Fibroblast of upper back skin (primary cell): ENCODE measurements at places on chromosomes 1 and 21.

DNA sequence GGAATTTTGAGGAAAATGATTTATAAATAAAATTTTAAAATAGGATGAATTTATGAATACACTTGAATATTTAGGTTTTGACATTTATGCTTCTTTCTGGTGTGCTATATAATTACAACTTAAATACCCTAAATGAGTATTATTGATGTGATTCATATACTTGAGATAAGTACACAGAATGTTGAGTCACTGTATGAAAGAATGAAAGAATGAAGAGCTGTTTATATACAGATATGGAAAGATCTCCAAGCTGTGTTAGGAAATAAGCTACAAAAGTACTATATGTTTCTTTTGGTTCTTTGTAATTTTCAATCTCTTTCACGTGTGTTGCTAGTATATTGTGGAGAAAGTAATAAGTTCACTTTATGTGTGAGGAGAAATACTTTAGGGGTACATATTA lies 147.2 kb downstream of the RASAL2 start:
- DNase-seq: peak; percentile 38

- DNase-seq: no peak
Measured at GRCh38 chr1:19034721-19035120, 78.2 kb upstream of the IFFO2 start.

DNA sequence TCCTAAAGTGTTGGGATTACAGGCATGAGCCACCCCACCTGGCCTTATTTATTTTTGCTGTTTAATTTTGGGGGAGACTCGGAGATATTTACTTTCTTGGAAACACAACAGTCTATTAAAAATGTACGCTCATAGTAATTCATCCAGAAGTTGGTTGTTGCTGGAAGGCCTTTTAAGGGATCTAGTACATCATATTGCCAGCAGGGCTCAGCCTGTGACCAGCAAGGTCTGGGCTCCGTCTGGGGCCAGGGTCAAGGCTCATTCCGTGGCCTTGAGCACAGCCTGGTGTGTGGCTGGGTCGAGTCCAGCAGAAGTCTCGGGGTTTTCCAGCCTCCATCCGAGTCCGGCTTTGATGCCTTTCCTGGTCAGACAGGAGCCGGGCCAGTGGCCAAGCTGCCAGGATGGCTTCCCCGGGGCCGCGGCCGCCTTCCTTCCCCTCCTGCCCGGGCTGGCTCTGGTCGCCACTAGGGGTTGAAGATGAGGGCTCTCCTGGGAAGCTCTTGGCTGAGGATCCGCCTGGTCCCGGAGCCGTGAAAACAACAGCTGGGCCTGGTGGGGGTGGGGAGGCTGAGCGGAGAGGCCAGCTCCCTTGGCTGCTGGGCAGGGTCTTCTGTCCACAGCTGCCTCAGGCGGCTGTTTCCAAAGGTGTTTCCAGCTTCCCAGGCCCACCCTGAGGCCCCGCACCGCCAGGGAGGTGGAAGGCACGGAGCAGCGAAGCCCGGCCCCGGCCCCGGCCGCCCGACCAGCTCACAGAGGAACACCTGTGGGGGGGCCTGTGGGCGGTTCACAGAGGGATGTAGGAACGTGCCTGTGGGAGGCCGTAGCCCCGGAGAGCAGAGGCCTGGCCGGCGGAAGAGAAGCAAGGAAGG lies 5.1 kb upstream of the VWA1 start:
- peak; percentile 72 for DNase-seq

GRCh38 chr1:165954940-165955339 lies 127.5 kb downstream of the UCK2 start:
- peak; percentile 87 for DNase-seq

DNA sequence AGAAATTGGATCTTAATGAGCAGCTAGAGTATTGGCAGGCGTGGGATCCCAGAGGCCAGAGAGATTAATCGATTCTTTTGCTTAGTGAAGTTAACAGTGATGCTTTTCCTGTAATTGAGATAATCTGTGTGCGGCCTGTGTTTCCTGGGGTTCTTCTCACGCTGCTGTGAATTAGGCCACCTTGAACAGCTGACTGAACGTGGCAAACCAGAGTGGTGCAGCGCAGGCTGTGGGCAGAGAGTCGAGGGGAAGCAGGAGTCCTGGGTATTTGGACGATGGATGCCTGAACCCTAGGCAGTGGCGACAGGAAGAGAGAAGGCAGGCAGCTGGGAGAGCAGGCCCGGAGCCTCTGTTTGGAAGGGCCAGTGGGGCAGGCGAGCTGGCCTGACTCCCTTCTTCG lies 51.7 kb downstream of the RYR2 start:
- no peak for DNase-seq

DNA sequence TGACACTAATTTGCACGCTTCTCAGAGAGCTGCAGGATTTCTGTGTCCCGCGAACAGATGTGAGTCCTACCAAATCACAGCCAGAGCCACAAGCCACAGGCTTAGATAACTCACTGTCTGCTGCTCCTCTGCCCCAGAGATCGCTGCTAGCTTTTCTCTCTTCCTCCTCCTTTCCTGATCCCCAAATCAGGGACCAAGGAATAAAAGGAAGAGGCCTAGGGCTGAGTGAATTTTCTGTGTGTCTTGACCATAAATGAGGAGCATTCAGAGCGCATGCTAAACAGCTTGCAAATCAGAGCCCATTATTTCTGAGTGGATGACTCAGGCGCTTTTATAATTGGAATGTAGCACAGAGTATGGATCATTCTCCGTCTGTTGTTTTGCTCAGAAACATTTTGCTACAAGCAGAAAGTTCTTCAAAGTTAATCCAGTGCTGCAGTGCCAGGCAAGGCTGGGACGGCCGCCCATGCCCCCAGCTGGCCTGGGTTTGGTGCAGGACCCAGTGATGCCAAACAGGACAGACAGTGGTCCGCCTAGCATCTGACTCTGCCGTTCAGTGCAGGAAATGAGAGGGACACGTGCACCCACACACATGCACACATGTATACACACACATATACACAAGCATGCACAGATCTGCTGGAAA lies 38.2 kb downstream of the KCNAB2 start:
- DNase-seq: peak; percentile 41

GRCh38 chr1:209732725-209733124 lies 23.1 kb upstream of the TRAF3IP3 start:
- DNase-seq: no peak

DNA sequence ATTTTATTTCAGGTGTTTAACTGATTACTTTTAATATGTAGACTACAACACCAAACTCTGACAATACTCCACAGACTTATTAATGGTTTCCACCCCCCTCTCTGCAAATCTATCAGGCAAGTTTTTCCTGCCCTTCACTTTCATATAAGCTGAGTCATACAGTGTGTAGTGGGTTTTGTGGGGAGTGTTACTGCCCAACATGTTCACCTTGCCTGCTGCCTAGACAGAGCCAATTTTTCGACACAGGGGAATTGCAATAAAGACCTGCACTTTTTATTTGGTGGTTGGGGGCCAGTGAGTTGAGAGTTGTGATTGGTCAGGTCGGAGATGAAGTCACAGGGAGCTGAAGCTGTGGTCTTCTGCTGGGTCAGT lies 119.7 kb downstream of the PPIAL4G start:
- no peak for DNase-seq

DNA sequence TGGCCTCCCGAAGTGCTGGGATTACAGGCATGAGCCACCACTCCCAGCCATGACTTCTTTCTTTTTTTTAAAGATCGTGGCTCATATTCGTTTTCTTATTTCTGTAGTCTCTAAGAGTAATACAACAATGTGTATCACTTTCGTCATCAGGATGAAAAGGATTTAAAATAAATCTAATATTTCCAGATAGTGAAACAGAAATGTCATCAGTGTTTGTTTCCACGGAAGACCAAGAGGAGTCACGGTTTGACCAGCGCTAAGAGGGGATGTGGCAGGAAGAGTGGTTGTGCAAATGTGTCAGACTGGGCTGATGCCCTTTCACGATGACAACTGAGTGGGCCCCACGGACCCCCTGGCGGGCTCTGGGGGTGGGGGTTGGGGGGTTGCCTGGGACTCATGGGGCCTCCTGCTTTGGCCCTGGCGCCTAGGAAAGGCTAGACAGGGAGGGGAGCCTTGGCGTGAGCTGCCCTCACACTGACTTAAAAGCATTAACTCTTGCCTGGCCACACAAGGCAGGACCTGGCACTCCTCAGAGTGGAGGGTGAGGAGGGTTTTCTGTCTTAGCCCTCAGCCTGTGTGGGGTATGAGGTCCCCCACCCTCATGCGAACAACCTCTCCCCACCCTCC lies 8.4 kb downstream of the SOX13 start:
- no peak for DNase-seq

GRCh38 chr1:44568128-44568900 lies 106.0 kb downstream of the TMEM53 start:
- no peak for DNase-seq

- no peak for DNase-seq
Measured at GRCh38 chr1:31266547-31266946, 26.9 kb upstream of the NKAIN1 start.

- DNase-seq: no peak
Measured at GRCh38 chr1:36534711-36535412, 52.1 kb upstream of the CSF3R start.

GRCh38 chr1:238451781-238452310 lies 561.1 kb upstream of the ZP4 start:
- no peak for DNase-seq

- no peak for DNase-seq
Measured at GRCh38 chr1:166032572-166033371, 134.0 kb downstream of the FAM78B start.

- DNase-seq: peak; percentile 97
Measured at GRCh38 chr1:201456499-201457309, 12.3 kb downstream of the PHLDA3 start.

DNA sequence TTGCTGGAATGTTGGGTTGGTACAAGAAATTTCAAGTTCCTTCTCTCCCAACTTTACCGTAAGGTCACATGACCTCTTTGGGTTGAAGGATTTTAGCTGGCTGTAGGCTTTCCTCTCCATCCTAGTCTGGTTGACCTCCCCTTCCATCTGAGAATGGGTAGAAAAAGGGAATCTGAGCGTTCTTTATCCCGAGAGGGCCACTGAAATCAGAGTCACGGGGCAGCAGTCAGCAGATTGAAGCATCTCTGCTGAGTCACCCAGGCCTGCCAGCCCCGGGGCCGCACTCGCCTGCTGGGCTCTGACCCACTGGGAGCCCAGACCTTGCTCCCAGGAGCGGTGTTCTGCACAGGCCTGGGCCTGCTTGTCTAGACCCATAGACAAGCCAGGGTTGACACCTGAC lies 31.0 kb downstream of the TMCC2 start:
- no peak for DNase-seq

DNA sequence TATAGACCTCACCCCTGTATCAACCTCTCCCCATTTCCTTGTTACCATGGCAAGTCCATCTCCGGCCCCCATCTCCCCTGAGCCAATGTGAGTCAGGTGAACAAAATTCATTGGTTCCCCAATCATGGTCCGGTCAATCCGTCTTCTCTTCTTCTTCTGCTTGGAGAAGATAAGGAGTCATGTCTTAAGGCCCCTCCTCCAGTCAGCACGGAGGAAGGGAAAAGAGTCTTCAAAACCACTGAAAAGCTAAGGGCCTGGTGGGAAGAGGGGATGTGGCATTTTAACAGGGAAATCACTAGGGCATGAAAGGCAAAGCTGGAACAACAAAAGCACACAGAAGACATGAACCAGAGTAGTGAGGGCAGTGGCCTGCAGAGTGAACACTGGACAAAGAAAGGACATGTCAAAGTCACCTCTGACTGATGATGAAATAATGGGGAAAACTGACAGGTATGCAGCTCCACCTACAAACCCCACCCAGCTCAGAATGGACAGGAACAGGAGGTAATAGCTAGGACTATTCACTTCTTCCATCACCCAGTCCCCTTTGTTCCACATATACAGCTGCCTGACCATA lies 4.4 kb downstream of the CDC42SE1 start:
- no peak for DNase-seq

- no peak for DNase-seq
Measured at GRCh38 chr1:233725423-233725822, 111.5 kb downstream of the KCNK1 start.

GRCh38 chr1:7019510-7019909 lies 234.3 kb downstream of the CAMTA1 start:
- no peak for DNase-seq

GRCh38 chr1:11770011-11770410 lies 8.0 kb downstream of the C1orf167 start:
- peak; percentile 7 for DNase-seq

DNA sequence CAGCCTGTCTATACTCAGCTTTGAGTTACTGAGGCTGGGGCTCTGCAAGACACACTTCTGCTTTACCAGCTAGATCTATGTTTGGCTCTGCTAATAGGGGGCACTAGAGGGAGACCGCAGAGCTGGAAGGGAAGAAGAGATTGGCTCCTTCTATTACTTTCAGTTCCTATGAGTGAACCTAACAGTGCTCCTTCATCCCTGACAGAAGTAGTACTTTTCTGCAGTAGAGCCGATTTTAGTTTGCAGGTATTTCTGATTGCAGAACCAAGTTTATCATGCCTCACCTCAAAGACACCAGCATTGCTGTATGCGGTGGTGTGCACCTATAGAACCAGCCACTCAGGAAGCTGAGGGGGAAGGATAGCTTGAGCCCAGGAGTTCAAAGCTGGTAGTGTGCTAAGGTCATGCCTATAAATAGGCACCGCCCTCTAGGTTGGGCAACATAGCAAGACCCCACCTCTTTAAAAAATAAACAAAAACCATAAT lies 5.7 kb upstream of the ZDHHC18 start:
- no peak for DNase-seq

DNA sequence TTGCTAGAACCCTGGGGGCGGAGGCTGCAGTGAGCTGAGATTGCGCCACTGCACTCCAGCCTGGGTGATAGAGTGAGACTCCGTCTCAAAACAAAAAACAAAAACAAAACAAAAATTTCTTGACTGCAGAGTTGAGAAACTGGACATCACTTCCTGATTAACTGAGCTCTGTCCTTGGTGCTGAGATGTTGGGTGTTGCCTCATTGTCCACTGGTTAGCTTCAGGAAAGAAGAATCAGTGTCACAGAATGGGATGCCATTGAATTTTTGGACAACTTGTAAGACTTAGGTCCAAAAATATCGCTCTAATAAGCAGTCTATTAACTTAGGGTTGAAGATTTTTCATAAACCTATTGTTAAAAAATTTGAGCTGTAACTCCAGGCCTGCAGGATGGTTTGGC lies 23.8 kb upstream of the KCNA10 start:
- peak; percentile 41 for DNase-seq

DNA sequence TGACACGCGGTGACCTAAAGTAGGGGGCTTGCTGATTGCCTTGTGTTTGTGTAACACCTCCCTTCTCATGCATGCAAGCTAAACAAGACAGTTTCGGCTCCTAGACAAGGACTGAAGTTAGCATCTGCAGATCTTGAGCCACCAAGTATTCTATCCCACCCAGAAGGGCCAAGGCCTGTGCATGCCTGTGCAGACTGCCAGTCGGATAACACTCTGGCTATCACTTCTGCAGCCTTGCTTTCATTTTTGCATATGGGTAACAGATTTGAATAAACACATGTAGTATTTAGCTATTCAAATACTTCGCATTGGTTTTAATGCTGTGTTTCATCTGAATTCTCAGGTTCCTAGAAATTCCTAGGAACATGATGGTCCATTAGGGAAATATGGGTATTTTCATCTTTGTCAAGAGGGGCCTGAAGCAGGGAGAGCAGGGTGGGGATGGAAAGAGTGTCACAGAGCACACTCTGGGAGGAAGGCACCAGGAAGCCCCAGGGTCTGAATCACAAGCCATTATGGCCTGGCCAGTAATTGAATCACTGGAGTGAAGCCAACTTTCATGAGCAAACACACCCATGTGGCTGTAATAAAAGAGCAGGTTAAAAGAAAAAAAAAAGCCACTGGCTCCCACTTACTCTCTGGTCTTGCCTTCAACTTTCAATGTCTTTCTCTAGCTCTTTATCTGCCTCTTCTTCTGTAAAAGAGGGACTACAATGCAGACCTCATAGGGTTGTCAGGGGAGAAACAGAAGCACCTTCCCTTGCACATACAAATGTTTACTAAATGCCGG lies 28.3 kb downstream of the GADD45A start:
- peak; percentile 89 for DNase-seq

- DNase-seq: peak; percentile 25
Measured at GRCh38 chr1:184836934-184837895, 82.6 kb upstream of the EDEM3 start.
